ENCODE measurements at places on chromosomes 16 and 17.

- DNase-seq, result no peak
Measured at GRCh38 chr16:88919936-88920335, 53.5 kb upstream of the PABPN1L start.

- DNase-seq, result no peak
Measured at GRCh38 chr16:13390093-13390985, 488.9 kb downstream of the SHISA9 start.

- no peak for DNase-seq
Measured at GRCh38 chr16:67357561-67357960, 30.9 kb downstream of the LRRC36 start.

GRCh38 chr17:57391076-57391825 is 134.9 kb downstream of the MSI2 start:
- no peak for DNase-seq

- no peak for DNase-seq
Measured at GRCh38 chr17:68052810-68053209, 17.3 kb downstream of the KPNA2 start.

DNA sequence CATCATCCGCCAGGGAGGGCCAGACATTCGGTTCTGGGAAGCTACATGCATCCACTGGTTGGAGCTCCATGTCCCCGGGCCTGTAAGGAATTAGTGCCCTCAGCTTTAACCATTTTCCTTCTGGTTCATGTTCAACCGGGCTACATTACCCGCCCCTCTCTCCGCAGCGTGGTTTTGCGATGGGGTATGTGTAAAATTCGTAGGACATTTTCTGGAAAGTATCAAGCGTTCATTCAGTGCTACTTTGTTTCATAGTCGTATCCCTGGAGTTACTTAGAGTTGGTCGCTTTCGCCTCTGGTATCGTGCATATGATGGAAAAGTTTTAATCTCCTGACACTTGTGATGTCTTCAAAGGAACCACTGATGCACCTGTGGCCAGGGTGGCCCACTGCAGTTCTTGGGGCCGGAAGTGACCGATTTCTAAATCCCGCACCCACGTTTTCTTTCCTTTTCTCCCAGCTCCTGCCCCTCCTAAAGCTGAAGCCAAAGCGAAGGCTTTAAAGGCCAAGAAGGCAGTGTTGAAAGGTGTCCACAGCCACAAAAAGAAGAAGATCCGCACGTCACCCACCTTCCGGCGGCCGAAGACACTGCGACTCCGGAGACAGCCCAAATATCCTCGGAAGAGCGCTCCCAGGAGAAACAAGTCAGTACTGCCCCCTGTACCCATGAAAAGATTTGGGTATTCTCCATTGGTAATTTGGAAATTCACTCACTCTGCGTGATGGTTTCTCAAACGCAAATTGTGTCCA is 637 bp downstream of the RPL23A start:
- no peak for DNase-seq

DNA sequence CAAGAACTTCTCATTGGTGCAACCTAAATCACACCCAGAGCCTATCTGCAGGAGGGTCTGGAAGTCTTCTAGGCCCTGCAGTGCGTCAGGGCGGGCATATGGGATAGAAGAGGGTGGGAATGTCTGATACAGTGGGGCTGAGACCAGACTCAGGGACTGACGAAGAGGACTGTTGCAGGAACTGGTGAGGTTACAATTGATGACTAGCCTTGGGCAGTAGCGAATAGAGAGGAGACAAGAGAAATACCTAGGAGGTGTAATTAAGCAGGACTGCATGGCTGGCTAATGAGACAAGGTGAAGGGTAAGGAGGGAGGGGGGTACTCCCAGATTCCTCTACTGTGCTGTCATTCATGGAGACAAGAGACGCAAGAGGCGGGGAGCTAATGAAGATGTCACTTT is 91.3 kb downstream of the WWP2 start:
- DNase-seq, result no peak

GRCh38 chr17:61202564-61202963 is 197.1 kb upstream of the TBX2 start:
- no peak for DNase-seq

GRCh38 chr17:60134396-60135150 is 15.2 kb upstream of the CA4 start:
- no peak for DNase-seq

DNA sequence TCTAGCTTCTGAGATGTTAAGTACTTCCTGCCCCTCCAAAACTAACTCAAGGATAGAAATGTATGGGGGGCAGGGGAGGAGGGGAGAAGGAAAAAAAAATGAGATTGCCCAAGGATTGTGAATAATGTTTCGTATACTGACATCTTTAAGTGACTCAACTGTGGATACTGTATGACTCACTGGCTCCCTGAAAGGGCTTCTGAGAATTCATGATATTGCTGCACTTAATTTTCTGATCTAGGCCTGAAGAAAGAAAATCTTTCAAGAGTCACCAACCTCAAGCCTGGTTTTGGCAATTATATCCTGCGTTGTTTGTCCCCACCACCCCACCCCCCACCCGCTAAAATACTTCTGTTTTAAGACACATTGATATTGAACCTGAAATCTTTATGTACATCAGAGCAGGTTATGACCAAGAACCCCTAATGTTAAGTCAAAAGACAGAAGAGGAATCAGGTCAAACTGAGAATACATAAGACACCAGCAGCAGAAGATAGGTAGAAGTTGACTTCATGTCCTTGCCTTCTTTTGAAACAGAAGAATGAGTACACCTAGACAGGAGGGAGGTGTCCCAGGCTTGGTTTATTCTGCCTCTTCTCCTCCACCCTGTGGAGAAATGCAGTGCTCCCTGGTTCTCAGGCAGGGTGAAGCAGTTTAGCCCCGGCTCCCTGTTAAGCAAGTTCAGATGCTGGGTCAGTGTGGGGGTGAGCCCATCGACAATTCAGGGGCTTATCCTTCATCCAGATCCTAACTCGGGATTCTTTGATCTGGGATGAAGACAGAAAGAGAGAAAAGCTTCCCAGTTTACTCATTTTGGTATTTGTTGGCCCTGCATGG is 3.3 kb upstream of the FBXL20 start:
- DNase-seq, result peak; percentile 76

GRCh38 chr17:56593086-56593645 is 333 bp upstream of the NOG start:
- DNase-seq, result no peak

- DNase-seq, result no peak
Measured at GRCh38 chr16:191831-192230, 11.6 kb downstream of the HBQ1 start.

GRCh38 chr17:43384476-43384862 is 14.3 kb upstream of the ARL4D start:
- DNase-seq, result no peak
